ENCODE measurements at places on chromosomes 13 and 19.
A peak's percentile ranks its signal among the peaks of the same experiment; 100 is the strongest.

- DNase-seq, result peak; percentile 98
Observed at GRCh38 chr19:12156223-12157058, at the start of gene ZNF625. TSS of gene ZNF625 (minus strand) at chr19:12156734. CDS start at chr19:12156558, 176 bp downstream.

GRCh38 chr13:29721766-29722165 is 126.3 kb upstream of the SLC7A1 start:
- DNase-seq, result no peak

DNA sequence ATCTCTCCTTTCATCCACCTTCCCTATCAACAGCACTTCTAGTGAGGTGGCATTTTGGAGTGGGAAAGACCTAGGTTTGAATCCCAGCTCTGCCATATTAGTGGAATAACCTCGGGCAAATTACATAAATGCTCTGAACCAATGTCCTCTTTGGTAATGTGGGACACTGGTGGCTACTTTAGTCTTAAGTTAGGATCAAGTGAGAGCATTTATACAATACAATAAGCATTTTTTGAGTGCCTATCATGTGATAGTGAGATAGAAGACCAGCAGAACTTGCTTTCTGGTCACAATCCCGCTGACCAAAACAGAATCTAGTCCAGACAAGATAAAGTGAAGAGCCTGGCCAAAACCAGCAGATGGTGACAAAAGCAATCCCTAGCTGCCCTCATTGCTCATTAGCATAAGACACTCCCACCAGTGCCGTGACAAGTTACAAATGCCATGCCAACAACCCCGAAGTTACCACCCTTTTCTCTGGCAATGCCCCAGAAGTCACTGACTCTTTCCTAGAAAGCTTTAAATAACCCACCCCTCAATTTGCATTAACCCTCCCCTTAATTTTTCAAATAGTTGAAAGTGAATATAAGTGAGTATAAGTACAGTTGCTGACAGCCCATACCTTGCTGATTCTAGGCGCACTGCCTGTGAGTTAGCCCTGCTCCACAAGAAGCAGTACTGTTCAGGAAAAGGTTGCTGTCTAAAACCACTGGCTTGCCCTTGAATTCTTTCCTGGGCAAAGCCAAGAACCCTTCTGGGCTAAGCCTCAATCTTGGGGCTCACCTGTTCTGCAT is 28.9 kb upstream of the KPNA3 start:
- DNase-seq, result no peak

DNA sequence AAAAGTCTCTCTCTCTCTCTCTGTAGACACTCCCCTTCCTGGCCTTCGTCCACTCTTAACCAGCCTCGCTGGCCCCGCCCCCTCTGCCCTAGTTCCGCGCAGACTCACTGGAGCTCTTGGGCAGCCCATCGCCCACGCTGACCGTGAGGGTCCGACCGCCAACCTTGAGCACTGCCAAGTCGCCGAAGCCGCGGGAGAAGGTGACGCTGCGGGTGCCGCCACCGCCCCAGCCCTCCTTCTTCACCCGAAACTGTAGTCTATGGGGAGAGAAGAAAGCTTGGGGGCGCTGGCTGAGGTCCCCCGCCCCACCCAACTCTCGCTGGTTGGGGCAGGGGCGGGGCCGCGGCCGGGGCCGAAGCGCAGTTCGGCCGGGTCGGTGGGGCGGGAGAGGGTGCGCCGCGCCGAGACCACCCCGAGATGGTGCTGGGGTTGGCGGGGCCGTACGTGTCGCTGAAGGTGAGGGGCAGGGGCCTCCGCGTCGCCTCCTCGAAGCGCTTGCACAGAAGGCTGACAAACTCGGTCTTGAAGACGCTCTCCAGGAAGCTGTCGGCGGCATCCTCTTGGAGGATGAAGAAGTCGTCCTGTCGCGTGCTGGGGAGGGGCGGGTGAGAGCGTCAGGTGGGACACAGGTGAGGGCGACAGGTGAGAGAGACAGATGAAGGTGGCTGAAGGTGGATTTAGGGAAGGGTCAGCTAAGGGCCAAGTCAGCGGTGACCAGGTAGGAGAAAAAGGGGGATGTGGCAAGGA is 12.6 kb upstream of the ZNF414 start:
- DNase-seq, result peak; percentile 95

GRCh38 chr19:581399-582111 is 8.1 kb upstream of the HCN2 start:
- DNase-seq, result no peak

DNA sequence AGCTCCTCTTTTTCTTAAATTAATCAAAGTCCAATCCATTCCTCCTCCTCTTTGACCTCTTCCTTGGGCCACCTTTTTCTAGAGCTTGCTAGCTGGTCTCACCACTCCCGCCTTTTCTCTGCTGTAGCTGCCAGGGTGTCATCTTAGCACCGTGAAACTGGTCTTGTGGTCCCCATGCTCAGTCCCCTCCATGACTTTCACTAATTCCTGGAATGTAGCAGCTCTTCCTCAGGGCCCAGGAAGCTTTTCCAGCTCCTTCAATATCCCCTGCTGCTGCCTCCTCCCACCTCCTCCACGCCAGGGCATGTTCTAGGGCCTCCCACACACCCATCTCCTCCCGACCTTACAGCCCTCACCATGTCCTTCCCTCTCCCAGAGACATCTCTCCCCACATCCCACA is 222.2 kb downstream of the MYO16 start:
- DNase-seq, result no peak

DNA sequence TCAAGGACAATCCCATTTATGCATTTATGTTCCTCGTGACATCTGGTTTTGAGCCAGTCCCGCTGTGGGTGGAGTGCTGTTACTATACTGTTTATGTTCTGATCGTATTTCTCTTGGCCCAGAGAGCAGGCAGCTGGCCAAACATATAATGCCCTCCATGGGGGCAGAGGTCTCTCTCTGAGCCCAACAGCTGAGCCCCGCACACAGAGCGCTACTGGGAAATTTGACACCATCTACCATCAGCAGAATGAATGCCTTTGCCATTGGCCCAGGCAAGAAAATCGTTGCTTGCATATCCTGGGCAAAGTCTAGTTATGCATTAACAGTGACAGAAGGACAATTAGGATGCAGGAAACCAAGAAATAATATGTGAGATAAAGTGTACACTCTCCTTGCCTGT is 126.8 kb upstream of the CACNA1A start:
- DNase-seq, result no peak

DNA sequence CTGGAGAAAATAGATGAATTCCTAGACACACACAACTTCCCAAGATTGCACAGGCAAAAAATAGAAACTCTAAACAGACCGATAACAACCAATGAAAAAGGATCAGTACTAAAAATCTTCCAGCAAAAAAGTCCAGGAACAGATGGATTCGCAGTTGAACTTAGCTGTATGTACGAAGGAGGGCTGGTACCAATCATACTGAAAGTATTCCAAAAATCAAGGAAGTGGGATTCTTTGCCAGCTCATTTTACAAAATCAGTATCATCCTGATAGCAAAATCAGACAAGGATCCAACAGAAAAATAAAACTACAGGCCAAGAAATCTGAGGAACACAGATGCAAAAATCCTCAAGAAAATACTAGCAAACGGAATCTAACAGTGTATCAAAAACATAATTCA is 6.5 kb upstream of the LILRB2 start:
- DNase-seq, result no peak

GRCh38 chr13:27379126-27379525 is 45.3 kb upstream of the GTF3A start:
- no peak for DNase-seq

- no peak for DNase-seq
Observed at GRCh38 chr13:77687799-77688198, 9.7 kb upstream of the SLAIN1 start.

GRCh38 chr19:19026299-19026971 is 6.9 kb downstream of the SUGP2 start:
- DNase-seq, result peak; percentile 36

GRCh38 chr19:43755256-43755801 is 567 bp upstream of the SMG9 start:
- DNase-seq, result no peak

- DNase-seq, result no peak
Observed at GRCh38 chr19:39814595-39814994, 19.4 kb downstream of the DYRK1B start.

- DNase-seq, result no peak
Observed at GRCh38 chr19:50657222-50657669, 8.0 kb downstream of the C19orf81 start.

GRCh38 chr13:99214232-99214631 is 13.6 kb downstream of the UBAC2 start:
- DNase-seq, result no peak

- DNase-seq, result no peak
Observed at GRCh38 chr13:40478775-40479174, 187.7 kb downstream of the FOXO1 start.

DNA sequence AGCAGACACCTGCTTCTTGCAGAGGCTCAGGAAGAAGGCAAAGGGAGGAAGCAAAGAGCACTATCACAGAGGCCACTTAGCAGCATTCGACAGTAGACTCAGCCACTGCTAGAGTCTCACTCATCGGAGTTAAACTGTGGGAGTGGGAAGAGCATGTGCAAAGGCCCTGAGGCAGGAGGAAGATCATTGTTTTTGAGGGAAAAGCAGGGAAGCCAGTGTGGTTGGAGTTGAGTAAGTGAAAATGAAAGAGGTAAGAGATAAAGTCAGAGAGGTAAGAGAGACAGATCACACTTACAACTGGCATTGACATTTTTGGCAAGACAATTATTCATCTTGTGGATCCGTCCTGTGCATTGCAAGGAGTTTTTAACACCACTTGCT is 41.1 kb upstream of the CEACAM20 start:
- no peak for DNase-seq

- no peak for DNase-seq
Observed at GRCh38 chr19:16199275-16199932, 1.7 kb downstream of the AP1M1 start.

GRCh38 chr19:56746367-56746766 is 74.8 kb upstream of the ZNF835 start:
- no peak for DNase-seq

DNA sequence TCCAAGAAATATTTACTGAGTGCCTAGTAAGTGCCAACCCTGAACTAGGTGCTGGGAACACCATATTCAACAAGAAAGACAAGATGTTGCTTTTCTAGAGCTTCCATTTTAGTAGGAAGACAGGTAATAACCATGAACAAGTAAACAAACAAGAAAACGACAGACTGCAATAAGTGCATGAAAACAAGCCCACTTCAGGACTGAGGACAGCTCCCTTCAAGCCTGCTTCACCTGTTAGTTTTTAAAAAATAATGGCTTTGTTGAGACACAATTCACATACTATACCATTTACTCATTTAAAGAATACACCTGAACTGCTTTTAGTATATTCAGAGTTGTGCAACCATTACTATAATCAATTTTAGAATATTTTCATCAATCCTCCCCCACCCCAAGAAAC is 30.4 kb downstream of the CYP4F22 start:
- no peak for DNase-seq

GRCh38 chr19:48770266-48770665 is 14.9 kb downstream of the FGF21 start:
- DNase-seq, result no peak

DNA sequence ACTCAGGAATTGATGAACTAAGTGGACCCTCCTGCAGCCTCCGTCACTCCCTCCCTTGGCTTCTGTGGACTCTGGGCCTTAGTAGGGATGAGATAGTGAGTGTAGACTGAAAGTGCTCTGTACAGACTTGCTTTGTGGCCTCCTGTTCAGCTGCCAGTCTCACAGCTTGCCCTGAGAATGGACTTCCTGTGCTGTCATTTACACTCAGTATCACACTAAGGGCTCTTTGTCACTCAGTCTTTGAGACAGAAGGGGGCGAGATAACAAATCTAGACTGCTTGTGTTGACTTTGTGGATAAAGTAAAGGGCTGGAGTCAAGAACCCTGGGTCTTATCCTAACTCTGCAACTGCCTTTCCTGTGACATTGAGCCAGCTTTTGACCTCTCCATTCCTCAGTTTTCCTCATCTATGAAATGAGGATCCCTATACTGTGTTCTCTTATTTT is 21.0 kb upstream of the SPRY2 start:
- peak; percentile 6 for DNase-seq

GRCh38 chr19:41657157-41657556 is 30.3 kb upstream of the CEACAM4 start:
- no peak for DNase-seq

- DNase-seq, result no peak
Observed at GRCh38 chr19:3073931-3074595, 11.8 kb upstream of the TLE5 start.

GRCh38 chr13:63497601-63498000 is 2082.0 kb upstream of the PCDH20 start:
- no peak for DNase-seq

GRCh38 chr19:33447336-33448158 is 74.0 kb downstream of the CEBPG start:
- DNase-seq, result no peak

DNA sequence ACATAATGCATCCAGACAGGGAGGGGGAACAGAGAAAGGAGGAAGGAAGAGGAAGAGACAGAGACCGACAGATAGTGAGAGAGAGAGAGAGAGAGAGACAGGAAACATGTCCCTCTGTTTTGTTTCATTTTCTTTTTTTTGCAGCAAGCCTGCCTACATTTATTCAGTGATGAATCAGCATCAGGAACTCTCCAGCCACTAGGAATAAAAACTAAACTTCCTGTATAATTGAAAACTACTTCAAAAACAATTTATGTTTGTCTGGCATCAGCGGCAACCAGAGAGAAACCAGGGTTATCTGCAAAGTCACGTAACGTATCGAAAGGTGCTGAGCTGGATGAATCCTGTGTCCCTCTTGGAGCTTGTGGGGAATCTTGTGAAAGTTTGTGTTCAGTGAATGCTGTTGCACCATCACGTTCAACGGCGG is 148.6 kb upstream of the SOX21 start:
- DNase-seq, result no peak

DNA sequence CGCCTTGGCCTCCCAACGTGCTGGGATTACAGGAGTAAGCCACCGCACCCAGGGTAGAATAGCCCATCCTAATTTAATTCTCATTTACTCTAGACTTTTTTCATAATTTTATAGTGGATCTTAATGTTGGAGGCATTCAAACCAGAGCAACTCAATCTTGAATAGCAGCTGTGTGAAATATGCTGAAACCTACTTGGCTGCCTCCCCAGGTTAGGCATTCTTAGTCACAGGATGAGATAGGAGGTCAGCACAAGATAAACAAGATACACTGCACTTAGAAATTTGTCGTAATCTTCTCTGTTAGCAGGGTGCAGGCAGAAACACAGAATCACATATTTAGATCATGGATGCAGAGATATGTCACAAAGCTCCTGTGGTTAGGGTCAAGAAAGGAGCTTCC is 2.7 kb upstream of the ZNF43 start:
- DNase-seq, result no peak

DNA sequence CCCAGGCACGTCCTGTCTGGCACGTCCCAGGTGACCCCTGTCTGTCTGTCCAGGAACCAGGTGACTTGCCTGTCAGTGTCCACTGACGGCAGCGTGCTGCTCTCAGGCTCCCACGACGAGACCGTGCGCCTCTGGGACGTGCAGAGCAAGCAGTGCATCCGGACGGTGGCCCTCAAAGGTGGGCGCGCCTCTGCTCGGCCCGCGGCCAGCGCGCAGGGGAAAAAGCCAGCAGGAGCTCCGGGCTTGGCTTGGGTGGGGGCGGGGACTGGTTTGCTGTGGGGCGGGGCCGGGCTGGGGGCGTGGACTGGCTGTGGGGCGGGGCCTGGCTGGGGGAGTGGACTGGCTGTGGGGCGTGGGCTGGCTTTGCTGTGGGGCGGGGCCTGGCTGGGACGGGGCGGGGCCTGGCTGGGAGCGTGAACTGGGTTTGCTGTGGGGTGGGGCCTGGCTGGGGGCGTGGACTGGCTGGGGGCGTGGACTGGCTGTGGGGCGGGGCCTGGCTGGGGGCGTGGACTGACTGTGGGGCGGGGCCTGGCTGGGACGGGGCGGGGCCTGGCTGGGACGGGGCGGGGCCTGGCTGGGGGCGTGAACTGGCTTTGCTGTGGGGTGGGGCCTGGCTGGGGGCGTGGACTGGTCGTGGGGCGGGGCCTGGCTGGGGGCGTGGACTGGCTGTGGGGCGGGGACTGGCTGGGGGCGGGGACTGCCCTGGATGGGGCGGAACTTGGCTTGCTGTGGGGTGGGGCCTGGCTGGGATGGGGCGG is 7.2 kb downstream of the WDR18 start:
- DNase-seq, result peak; percentile 87

Data from WERI-Rb-1 (cell line).